NCI-H510A (cell line): ENCODE measurements at places on chromosomes 16 and 17.
A peak's percentile ranks its signal among the peaks of the same experiment; 100 is the strongest.

DNA sequence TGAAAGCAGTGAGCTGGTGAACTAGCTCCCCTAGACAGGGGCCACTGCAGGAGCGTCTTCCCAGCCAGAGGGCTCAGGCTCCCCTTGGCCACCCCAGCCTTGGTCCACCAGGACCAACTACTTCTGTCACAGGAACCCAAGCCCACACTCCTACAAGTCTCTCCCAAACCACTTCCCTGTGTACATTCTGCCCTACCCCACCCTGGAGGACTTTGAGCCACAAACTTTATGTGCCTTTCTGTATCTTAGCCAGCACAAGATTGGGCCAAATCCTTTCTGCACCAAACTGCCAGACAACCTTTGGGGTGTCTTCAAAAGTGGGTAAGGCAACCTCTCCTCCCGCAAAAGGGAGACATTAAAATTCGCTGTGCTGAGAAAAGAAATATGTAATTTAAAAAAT, 31.6 kb downstream of the EFCAB5 start:
- DNase-seq, result no peak

- DNase-seq, result no peak
These were observed 637 bp downstream of the WNT3 start for GRCh38 chr17:46817901-46818209.

DNA sequence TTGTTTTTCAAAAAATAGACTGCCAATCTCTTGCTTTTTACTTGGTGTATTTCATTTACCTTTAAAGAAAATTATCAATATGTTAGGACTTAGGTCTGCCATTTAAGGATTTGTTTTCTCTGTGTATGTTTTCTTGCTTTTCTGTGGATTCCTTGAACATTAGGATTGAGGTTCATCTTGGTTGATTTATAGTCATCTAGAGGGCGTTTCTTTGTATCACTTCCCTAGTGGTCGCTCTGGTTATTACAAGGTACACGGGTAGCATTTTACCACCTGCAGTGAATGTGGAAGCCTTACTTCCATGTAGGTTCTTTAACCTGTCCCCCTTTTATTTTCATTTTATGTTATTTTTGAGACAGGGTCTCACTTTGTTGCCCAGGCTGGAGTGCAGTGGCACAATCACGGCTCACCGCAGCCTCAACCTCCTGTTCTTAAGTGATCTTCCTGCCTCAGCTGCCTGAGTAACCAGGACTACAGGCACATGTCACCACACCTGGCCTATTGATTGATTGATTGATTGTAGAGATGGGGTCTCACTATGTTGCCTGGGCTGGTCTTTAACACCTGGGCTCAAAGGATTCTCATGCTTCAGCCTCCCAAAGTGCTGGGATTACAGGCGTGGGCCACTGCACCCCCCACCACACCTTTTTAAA, 35.2 kb upstream of the CBX4 start:
- no peak for DNase-seq

DNA sequence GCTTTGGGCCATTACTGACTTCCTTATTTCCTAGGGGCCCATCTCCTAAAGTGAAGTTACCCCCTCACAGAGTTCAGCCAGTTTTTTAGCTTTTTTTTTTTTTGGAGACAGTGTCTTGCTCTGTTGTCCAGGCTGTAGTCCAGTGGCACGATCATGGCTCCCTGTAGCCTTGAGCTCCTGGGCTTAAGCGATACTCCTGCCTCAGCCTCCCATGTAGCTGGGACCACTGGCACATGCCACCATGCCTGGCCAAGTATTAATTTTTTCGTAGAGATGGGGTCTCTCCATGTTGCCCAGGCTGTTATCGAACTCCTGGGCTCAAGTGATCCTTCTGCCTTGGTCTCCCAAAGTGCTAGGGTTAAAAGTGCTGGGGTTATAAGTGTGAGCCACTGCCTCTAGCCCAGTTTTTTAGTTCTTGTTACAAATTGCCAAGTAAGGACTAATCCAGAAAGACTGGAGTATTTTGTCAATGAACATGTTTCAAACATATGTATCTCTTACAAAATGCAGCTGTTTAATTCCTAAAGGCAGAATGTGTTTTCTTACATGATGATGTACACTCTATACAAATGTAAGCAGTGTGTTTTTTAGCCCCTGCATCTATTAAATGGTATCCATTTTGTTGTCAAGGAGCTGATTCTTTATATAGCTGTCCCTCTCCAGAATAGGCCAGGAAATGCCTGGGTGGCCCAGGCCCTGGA, 49.1 kb upstream of the IL34 start:
- DNase-seq, result no peak

GRCh38 chr17:66678827-66679226, 156.1 kb upstream of the CACNG5 start:
- no peak for DNase-seq

DNA sequence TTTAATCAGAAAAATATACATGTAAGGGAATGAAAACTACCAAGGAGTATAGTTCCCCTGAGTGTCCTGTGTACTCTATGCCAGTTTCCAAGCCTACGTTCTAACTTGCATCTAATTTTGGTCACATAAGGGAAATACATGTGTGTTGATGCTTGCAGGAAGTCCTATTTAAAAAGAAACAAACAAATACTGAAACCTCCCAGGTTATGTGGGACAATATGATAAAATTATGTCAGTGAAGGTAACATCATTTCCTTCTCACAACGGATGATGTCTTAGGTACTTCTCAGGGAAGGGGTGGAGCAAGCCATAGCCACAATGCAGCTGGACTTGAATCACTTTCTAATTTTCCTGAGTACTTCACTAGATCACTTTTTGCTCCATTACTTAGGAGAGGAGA, 115.9 kb downstream of the ZFHX3 start:
- no peak for DNase-seq

DNA sequence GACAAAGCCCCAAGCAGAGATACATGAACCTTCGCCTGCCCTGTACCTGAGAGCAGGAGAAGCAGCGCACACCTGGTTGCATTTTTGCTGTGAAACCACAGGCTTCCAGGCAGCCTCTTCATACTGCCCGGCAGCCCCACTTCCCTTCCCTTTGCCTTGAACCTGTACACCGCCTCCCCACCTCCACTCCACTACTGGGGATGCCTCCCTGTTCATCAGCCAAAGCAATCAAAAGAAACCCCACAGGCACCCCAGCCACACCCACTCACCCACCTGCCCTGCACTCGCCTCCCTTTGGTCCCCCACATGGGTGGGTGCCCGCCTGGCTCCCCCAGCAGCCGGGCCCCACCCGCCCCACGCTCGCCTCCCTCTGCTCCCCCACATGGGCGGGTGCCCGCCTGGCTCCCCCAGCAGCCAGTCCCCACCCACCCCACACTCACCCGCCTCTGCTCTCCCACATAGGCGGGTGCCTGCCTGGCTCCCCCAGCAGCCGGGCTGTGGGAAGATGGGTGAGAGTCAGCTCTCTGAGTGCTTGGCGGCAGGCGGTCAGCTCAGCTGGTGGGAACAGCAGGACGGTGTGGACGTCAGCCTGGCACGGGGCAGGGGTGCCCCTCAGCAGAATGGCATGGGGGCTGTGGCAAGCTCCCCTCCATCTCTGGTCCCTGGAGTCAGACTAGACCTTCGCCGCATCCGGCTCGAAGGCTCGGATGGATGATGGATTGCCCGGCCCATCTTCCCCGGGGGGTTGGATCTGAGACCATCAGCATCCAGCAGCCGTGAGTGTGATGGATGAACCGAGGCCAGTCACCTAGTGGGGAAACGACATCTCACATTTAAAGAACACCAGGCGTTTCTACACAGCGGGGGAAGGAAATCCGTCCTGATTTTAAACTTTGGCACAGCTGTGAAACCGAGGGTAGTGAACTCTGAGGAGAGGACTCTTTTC, 135.6 kb downstream of the BANP start:
- no peak for DNase-seq

DNA sequence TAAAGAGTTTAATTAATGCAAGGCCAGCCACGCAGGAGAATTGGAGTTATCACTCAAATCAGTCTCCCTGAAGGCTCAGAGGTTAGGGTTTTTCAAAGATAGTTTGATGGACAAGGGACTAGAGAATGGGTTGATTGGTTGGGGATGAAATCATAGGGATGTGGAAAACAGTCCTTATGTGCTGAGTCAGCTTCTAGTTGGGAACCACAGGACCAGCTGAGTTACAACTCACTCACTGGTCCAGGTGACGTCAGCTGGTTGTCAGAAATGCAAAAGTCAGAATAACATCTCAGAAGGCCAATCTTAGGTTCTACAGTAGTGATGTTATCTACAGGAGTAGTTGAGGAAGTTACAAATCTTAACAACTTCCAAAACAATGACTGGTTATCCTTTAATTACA, 47.6 kb downstream of the CPD start:
- DNase-seq, result no peak

DNA sequence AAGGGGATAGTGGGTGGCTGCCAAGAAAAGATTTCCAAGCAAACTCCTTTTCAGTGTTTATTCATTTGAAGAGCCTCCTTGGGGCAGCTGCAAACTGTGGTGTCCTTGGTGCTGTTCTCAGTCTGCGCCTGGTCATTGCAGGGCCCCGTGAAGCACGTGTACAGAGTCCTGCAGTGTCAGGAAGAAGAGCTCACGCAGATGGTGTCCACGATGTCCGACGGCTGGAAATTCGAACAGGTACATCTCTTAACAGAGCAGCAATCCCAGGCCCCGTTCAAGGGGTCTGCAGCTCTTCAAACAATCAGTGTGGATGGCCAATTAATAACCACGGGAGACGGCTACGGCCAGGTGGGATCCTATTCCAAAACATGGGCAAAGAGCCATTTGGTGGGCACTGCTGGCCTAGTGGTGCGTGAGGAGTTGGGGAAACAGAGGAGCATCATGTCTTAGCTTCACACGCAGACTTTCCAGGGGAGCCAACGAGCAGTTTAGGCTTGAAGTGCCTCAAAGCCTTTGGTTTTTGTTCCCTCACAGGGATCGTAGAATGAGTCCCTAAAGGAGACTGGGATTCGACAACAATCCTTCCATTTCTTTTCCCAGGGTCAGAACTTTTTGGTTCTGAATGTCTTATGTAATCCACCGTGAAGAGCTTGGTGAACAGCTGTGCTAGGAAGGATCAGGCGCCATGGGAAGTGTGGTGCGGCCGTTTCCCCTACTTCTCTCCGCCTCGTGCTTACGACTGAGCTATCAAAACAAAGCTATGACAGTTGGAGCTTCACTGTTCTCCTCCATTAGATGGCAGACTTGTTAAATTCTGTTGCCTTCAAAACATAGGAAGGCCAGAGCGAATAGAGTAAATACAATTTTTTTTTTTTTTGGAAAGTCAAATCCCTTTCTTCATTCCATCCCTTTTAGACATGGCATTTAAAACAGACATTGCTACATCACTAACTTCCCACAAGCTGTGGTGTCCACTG, 12.6 kb downstream of the KCTD2 start:
- peak; percentile 33 for DNase-seq

- no peak for DNase-seq
These were observed 417.9 kb downstream of the MAF start for GRCh38 chr16:79182616-79183015.

DNA sequence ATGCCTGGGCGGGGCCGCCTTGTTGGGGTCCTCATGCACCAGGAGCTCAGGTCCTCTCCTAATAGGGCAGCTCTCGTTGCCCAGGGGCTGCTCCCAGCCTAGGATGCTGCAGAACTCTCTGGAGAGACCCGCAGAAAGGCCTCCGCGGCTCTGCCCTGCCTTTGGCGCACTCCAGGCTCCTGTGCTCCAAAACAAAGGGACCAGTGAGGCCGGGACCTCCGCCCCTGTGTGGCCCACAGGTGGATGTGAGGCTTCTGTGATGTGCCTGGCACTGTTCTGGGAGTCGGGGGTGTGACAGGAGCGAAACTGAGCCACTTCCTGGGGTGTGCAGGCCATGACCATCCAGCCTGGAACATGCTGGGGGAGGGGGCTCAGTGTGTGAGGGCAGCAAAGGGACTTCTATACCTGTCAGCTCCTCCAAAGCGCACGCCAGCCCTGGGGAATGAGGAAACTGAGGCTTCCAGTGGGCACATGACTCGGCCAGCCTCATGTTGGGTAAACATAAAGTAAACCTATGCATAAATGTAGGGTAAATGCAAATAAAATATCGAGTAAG, 153.2 kb downstream of the IRF8 start:
- DNase-seq, result no peak

DNA sequence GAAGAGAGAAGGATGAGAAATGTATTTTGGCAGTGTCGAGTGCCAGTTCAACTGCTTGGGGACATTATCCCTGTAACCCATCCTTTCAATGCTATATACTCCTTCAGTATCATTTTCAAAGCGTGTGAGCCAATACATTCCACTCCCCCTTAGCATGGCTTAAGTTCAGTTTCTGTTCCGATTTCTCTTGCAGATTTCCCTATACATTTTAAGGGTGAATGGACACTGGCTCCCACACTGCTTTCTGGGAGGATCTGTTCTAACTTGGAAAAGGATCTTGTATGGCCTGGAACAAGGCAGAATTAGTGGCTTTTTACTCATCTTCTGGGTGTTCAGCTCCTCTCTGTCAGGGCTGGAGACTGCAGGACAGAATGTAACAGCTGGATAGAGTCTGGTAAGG, 333.8 kb downstream of the HAPSTR1 start:
- no peak for DNase-seq

DNA sequence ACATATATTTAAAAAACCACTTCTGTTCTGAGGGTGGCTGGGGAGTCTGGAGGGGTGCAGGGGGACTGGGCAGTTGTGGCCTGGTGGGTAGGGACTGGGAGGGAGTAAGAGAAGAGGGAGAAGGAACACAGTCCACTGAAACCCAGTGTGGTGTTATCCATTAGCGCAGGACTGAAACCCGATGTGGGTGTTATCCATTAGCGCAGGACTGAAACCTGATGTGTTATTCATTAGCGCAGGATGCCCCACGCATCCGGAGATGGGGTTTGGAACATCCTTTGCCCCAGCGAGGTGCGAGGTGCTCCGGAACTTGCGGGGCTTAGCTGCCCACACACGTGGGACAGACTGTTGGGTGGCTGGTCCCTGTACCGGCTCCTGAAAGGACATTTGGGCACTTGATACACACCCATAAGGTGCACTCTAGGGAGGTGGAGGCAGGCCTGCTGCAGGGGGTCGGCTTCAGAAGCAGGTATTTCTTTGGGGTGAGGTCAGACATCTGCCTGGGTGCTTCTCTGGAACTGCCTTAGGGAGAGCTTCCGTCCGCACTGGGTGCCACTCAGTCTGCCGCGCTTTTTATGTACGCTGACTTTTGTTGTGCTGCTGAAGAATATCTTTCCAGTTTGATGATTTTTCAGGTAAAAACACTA, 20.3 kb upstream of the FASN start:
- DNase-seq, result no peak

DNA sequence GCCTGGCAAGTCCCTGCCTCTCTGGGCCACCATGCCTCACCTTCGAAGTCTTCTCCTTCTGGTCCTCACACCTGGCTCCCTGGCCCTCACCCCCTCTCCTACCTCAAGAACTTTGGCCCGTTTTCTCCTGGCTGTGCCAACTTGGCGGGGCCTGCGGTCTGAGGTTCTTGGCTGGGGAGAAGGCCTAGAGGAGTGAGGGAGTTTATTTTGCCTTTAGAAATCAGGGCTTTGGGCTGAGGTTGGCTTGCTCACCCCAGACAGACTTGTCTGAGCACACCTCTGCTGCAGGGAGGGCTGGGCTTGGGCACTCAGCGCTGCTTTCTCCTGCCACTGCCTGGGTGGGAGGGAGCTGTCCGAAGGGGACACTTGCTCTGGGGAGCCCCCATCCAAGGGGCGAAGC, 23.3 kb upstream of the TAC4 start:
- no peak for DNase-seq

- DNase-seq, result no peak
These were observed 62.7 kb downstream of the GAS7 start for GRCh38 chr17:10135539-10136257.

GRCh38 chr16:64077242-64077641, 1044.6 kb downstream of the CDH11 start:
- no peak for DNase-seq

GRCh38 chr16:53932975-53933374, 229.0 kb downstream of the FTO start:
- no peak for DNase-seq
